ENCODE measurements at places on chromosomes 12 and 14.

DNA sequence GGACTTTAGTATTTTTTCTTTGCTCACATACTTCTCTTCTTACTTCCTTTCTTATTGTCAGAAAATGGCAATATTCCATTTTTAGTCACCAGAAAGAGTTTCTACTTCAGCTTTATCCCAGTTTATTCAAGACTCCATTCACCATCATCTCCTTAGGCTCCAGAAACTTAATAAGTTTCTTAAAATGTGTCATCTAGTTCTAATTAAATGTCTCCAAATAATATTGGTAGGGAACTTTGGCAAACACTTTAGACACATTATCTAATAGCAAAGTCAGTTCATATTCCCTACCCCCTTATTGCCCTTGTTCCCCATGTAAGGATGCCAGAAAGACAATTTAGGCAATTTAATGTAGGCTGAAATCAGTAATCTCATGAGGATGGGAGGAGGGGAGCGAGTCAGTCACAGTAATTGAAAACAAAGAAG is 15.1 kb downstream of the EPYC start:
- no peak for DNase-seq

GRCh38 chr14:23153851-23154796 is 29.3 kb downstream of the SLC7A8 start:
- no peak for DNase-seq

- DNase-seq: no peak
These were observed 21.7 kb downstream of the OTOGL start for GRCh38 chr12:80120994-80121393.

- DNase-seq: no peak
These were observed 3.4 kb downstream of the RBM19 start for GRCh38 chr12:113962733-113963132.

- no peak for DNase-seq
These were observed 414.4 kb downstream of the FUT8 start for GRCh38 chr14:65826946-65827345.

DNA sequence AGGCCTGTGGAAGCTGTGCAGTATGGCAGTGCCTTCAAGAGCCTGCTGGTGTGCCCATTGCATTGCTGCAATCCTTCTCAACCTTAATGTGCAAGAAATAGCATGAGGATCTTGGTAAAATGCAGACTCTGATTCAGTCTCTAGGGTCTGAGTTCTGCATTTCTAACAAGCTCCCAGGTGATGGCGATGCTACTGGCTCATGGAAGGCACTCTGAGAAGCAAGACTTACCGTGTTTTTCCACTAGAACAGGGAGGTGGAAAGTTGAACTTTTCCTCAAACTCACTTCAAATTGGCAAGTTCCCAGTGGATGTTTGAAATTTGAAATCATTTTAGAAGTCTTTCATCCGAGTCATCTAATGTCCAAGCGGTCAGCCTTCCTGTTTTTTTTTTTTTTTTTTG is 55.5 kb downstream of the MYRFL start:
- no peak for DNase-seq

- DNase-seq: no peak
These were observed 6.9 kb downstream of the MLH3 start for GRCh38 chr14:75044322-75044721.

DNA sequence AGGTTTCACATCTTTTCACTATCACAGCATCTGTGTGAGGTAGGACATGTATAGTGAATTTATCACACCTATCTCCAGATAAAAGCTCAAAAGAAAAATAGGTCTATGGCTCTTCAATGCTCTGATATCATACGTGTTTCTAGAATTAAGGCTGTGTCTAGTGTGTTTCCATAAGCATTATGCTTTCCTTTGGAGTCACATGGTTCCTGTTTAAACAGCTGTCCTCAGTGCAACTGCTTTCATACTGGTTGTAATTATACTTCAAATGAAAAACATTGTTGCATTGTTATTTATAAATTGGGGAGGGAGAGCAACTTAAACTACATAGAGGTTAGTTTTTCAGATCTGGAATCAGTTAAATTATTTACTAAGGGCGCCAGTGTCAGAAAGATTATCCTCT is 151.6 kb downstream of the SYT1 start:
- no peak for DNase-seq

DNA sequence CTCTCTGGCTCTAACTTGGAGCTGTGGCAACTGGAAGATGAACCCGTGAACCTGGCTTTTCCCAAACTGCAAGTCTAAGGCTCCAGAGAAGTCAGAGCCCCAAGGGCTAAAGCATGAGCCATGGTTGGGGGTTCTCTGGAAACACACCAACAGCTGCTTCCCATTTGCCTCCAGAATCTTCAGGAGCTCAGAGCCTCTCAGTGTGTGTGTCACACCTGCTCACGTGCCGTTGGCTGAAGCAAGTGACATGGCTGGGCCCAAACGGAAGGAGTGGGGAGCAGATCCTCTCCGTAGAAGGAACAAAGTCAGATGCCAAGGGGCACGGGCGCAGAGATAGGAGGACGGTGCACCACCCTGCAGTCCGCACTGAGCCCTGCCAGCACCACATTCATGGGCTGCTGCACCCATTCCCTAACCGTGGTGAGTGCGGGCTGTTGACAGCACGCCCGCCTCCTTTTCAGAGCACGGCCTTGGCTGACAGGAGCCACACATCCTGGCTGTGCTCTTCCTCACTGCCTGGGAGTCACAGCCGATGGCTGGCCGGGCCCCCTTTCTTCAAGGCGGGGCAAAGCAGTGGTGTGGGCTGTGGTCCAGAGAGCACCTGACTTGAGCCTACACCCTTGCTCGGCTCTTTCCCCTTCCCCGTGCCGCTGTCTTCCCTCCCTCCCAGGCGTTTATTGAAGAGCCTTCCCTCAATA is 16.6 kb upstream of the TRAF3 start:
- no peak for DNase-seq

- no peak for DNase-seq
These were observed 116.8 kb downstream of the DAAM1 start for GRCh38 chr14:59305231-59305630.

DNA sequence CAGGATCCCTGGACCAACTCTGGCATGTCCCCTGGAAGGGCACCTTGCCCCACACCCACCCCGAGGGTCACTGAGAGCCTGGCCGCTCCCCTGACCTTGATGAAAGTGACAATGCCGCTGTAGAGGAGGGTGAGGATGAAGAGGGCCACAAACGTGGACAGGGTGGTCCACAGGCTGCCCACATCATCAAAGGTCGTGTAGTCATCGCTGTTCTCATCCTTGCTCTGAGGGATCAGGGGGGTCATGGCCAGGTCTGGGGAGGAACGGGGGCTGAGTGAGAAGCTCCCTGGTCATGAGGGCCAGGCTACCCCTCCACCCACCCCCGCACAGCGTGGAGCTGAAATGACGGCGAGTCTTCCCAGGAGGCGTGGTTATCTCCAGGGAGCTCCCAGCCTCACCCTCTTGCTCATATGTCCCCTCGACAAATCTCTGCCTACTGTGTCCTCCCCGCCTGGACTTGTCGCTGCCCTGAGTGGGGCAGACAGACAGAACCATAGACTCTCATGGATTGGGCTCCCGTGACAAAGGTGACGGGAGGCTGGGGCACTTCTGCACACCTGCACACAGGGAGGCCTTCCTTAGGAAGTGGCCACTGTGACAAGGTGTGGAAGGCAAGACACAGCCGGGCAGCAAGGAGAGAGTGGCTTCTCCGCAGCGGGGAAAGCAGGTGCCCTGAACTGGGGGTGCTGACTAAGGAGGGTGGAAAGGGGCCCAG is 311.1 kb downstream of the TMEM121 start:
- no peak for DNase-seq

DNA sequence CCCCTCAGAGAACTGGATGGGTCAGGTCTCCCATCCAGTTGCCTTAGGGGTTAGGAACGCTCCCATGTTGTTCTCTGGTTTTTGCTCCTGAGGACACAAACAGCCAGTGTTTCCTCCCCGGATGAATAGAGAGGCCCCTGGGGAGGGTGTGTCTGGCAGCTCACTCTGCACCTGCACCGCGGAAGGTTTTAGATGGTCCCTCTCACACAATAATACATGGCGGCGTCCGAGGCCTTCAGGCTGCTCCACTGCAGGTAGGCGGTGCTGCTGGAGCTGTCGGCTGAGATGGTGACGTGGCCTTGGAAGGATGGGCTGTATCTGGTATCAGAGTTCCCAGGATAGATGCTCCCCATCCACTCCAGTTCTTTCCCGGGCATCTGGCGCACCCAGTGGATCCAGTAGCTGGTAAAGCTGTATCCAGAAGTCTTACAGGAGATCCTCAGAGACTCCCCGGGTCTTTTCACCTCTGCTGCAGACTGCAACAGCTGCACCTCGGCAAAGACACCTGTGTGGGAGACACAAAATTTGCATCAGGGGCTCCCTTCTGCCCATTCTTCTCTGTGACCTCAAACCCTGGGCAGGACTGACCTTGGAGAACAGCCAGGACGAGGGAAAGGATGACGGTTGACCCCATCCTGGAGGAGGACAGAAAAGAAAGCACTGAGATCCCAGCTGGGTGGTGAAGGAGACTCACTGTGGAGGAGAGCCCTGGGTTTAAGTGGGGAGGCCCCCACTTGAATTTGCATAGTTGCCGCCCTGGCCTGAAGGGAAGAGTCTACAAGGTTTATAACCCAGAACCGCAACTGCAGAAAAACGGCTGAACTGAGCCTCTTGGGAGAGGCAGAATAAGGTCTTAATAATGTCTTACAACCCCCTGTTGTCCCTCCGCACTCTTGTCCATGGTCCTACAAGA is 1324.8 kb downstream of the TMEM121 start:
- DNase-seq: no peak

GRCh38 chr12:46743456-46743855 is 82.3 kb downstream of the SLC38A4 start:
- DNase-seq: no peak

GRCh38 chr14:38405851-38406635 is 150.2 kb upstream of the CLEC14A start:
- no peak for DNase-seq

GRCh38 chr14:51430633-51431032 is 190.6 kb downstream of the TMX1 start:
- DNase-seq: no peak

DNA sequence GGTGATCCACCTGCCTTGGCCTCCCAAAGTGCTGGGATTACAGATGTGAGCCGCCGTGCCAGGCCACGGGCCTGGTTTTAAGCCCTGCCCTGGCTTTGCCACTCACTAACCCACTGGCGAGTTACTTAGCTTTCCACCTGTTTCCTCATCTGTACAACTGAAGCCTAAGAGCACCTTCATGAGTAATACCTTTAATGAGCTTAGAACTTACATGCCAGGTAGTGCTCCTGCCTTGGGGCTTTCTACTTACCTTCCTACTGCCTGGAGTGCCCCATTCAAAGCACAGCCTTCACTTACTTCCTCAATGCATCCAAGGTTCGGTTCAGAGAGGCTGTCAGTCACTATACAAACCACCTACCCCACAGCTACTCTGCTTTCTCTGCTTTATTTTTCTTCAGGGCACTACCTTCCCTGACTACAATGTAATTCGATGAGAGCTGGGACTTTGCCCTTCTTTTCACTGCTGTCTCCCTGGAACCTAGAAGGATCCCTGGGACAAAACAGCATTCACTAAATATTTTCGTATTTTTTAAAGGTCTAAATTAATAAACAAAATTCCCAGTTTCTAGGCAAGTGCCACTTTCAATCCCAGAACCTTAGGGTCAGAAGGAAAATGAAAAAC is 13.8 kb downstream of the ZCCHC8 start:
- DNase-seq: no peak

DNA sequence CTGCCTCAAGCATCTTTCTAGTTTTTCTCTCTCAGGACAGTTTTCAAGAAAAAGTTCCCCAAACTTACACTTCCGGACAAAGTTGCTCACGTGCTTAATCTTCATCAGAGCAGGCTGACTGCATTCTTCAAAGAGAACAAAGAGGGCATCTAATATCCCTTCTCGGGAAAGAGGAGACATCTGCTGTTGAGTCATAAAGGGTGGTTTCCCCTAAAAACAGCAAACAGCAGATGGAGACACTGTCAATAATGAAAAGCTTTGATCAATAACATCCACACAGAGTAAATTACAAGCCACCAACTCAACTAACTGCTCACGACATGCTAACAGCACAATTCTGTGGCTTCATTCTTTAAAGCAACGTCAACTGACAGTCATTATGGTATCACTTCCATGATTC is 8.1 kb downstream of the CIT start:
- no peak for DNase-seq

DNA sequence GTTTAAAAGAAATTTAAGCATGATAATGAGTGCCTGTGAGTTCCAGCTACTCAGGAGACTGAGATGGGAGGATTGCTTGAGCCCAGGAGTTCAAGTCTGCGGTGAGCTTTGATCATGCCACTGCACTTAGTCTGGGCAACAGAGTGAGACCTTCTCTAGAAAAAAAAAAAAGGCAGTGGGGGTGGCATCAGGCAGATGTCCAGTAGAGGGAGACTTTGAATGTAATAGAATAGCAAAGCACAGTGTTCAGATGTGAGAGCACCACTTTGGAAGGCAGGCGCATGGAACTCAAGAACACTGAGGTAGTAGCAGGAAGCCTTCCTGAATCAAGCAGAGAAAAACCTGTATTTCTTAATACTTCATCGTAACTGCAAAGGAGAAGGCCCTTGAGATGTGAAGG is 394.5 kb upstream of the GARIN6 start:
- DNase-seq: no peak

GRCh38 chr12:111505601-111506036 is 93.5 kb downstream of the ATXN2 start:
- no peak for DNase-seq

- DNase-seq: no peak
These were observed 421 bp upstream of the ACADS start for GRCh38 chr12:120725151-120725658.

DNA sequence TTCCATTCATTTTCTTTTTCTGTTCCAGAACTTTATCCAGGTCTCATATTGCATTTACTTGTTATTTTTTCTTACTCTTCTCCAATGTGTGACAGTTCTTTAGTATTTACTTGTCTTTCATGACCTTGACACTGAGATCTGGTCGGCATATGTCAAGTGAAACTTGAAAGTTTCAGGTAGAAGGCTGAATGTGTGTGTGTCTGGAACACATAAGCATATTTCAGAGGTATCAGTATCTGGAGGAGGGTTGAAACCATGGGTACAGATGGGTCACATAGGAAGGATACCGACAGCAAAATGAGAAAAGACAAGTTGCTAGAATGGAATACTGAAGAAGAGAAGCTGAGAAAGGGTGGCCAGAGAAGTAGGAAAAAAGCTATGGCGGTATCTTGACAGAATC is 22.5 kb upstream of the PTGDR start:
- no peak for DNase-seq

DNA sequence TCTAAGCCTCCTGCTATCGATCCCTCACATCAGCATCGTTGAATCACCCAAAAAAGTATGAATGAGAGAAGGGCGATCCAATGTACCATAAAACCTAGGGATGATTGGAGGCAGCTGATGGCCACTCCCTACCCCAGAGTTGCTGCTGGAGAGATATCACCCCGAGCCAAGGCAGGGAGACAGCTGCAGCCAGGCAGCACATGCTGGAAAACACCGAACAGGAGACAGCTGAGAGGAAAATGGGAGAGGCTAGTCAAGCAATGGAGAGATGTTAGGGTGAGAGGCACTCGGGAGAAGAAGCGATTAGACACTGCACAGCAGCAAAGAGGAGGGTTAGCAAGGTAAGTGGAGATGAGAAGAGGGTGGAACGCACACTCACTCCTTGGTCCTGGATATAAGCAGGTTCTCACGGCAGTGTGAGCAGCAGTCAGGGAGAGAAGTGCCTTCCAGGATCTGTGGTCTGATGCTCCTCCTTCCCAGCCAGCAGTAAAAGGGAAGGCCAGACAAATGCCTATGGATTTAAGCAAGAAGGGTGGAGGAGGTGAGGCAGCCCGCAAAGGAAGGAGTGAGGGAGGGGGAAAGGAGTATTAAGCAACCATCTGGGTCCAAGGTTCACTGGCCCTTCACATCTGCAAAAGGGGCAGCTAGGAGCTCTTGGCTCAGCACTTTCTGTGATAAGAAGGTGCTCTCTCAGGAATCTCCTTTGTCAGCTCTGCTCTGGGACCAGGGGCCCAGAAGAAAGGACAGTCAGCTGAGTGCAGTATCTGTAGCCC is at the start of gene SLC7A7:
SLC7A7 (minus strand) TSS at position 495 of the 773 bp plus-strand sequence. CDS start 2,037 bp downstream, outside the sequence.
- no peak for DNase-seq

Data from stimulated activated CD8-positive, alpha-beta memory T cell treated with anti-CD3 and anti-CD28 coated beads, Interleukin-2, amount 100 ng/mL, for 1 hour (primary cell).